ENCODE measurements at places on chromosomes 2 and 18.

GRCh38 chr2:232338759-232339106 is 39.8 kb upstream of the ALPP start:
- no peak for DNase-seq

DNA sequence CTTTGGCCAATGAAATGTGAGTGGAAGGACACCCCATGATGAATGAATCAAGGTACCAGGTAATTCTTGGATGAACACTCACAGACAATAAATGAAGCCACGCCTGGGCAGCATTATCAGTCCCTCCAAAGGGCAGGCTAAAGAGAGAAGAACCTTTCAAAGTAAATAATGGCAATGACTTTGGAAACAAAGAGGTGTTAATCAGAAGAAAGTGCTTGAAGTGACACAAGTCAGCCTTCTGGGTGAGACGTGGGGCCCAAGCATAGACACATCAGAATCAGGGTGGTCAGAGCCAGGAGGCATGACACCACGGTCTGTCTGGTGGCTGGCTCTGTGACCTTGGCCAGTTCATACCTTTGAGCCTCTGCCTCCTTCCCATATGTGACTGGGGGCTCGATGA is 103.3 kb downstream of the POLR1A start:
- DNase-seq, result no peak

- no peak for DNase-seq
Observed at GRCh38 chr2:204503869-204504268, 41.4 kb upstream of the PARD3B start.

GRCh38 chr18:33326975-33327374 is 113.5 kb downstream of the CCDC178 start:
- no peak for DNase-seq

- no peak for DNase-seq
Observed at GRCh38 chr18:5064841-5065370, 132.2 kb downstream of the AKAIN1 start.

DNA sequence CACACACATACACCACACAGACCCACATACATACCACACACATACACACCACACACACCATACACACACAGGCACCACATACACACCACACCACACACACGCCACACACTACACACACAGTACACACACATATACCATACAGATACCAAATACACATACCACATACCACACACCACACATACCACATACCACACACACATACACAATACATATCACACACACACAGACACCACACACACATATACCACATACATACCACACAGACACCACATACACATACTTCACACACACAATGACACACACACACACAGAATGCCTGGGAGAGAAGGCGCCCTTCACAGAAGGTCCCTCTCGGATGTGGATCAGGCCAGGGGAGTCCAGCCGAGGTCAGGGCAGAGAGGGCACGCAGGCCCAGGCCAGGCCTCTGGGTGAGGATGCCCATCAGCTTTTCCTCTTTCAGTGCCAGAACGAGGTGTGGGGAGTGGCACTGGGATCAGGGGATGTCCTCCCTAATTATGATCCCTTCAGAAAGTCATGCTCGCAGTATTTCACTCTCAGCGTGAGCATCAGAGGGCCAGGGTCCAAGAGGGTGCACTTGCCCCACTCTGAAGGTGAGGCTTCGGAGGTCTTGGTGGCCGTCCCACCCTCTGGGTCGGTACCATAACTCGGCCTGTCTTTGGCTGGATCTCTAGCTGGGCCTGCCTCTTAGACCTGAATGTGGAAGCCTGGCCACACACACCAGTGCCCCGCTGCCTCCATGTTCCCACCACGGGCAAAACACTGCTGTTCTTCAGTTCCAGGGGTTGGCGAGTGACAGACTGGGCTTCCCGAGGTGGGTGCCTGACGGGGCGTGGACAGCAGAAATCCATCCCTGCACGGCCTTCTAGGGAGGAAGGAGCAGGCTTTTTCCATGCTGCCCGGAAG is 70.6 kb upstream of the ODC1 start:
- no peak for DNase-seq

GRCh38 chr2:102239344-102239743 is 52.5 kb downstream of the IL1RL2 start:
- DNase-seq, result no peak

GRCh38 chr2:18178736-18179349 is 300.4 kb downstream of the KCNS3 start:
- DNase-seq, result no peak

DNA sequence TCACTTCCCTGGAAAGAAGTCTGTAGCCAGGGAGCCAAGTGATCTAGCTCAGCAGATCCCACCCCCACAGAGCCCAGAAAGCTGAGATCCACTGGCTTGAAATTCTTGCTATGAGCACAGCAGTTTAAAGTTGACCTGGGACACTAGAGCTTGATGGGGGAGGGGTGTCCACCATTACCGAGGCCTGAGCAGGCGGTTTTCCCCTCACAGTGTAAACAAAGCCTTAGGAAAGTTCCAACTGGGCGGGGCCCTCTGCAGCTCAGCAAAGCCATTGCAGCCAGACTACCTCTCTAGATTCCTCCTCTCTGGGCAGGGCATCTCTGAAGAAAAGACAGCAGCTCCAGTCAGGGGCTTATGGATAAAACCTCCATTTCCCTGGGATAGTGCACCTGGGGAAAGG is 887.2 kb upstream of the LRATD1 start:
- peak; percentile 24 for DNase-seq

DNA sequence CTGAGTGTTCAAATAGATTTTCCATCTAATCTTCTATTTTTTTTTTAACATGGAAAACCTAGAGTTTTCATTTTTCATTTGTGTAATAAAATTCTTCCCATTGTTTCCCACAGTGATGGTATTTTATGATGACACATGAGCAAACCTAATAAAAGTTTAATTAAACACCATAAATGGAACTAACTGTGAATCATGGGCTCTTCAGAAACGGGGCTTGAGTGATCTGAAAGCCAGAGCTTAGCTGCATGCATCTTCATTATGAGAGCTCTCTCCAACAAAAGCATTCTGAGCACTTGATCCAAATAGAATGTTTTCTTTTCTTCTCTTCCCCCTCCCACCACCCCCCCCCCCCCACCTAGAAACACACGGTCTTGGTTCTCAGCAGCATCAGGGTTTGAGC is 82.1 kb upstream of the REV1 start:
- no peak for DNase-seq

DNA sequence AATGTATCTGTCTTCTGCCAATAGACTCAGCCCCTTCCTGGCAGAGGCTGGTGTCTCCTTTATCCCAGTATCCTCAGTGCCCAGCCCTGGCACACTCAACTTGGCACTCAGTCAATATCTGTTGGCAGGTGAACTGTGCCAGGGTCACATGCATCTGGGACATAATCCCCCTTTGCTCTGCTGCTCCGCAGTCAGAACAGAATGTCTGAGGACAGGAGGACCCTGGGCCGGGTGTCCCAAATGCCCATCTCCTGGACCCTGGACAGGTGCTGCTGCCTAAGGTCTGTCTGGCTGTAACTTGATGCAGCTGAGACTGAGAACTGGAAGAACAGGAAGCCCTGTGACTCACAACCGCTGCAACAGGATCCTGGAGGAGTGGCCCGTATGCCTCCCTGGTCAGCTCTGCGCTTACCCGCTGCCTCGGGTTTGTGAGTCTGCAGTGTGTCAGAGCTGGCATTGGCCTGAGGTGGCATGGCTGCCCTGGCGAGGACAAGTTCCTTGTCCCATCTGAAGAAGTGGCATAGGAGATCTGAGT is 11.4 kb downstream of the HK2 start:
- DNase-seq, result peak; percentile 58

DNA sequence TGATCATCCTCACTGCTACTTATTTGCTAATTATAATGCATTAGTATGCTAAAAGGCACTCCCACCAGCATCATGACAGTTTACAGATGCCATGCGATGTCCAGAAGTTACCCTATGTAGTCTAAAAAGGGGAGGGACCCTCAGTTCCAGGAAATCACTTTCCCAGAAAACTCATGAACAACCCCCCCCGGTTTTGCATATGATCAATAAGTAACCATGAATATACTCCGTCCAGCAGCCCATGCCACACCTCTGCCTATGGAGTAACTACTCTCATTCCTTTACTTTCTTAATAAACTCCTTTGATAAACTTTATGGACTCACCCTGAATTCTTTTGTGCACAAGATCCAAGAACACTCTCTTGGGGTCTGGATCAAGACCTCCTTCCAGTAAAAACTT is 86.8 kb downstream of the MALT1 start:
- DNase-seq, result no peak
